Type B pancreatic cell (in vitro differentiated cells): ENCODE measurements at places on chromosomes 5 and 9.

DNA sequence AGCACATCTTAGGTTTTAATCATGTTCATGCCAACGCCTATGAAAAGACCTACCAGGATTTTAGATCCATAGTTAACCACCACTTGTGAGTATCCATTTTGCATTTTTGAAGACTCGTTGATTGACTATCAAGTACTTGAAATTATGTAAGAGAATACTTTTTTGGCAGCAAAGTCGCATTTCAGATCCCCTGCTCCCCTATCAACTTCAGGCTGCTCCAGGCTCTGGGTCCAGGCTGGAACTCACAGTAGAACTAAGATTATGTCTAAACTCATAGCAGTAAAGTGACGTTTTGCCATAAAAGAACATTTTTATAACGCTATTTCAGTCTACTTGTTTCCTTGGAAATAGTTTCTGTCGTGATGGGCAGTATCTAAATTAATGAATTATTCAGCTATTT, 267.7 kb downstream of the FANCC start:
- no peak for DNase-seq

DNA sequence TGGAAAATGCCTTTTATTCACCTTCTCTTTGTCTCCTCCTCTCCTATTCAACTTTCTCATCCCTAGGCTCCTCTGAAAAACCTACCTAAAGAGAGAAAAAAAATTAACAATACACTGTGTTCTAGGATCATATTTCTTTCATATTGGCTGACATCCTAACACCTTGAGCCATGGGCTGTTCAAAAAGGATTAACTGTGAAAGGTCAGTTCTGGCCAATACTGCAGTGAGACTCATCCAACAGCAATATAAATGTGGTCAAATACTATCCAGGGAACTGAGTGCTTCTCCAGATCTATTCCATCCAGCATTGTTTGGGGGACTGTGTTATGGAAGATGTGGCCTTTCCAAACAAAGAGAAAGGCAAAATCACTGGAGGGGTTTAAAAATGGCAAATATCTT, 131.1 kb upstream of the MOCS2 start:
- DNase-seq = no peak

DNA sequence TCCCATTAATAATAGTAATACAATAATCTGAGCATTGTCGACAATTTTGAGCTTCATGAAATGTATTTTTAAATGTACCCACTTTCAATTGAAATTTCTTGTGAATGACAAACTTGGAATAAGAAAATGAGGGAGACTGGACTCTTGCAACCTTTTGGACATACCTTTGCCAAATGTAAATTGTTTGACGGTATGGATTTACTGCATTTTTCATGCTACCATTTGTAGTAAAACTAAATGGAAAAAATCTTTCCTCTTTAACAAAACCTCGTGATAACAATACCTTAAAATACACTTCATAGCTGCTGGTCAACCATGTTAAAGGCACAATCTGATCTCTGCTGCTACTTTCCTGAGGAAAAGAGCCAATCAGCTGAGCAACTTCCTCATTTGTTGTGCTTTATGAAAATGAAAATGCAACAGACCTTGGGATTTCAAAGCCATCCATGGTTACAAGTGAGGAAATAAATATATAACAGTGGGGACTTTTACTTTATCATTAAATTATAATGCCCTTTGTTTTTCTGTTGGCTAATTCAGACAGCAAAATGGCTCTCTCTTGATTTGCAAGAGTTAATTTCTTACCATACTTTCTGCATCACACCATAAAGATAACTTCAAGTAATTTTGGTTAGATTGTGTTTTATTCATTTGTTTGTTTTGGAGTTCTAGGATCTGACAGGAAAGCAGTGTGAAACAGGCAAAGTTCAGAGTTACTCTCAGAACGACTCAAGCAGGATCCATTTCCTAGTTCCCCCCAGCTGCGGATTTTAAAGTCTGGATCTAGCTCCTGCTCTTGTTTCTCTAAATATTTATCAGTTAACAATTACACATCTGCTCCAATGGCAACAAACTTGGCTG, 1.1 kb downstream of the ALDH1A1 start:
- DNase-seq = no peak

DNA sequence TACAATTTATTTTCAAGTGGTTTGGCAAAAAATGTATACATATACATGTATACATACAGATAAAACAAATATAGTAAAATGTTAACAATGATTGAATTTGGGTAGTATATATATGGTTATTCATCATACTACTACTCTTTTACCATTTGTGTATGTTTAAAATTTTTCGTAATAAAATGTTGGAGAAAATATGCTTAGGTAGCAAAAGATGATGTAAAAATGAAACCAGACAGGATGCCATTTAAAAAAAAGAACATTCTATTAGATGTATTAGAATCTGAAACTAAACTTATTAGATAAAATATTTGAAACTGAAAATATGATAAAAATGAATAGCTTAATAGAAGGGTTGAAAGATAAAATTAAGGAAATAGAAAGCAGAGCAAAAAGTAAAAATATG, 144.9 kb upstream of the FER start:
- DNase-seq = no peak

- no peak for DNase-seq
These were observed 1.1 kb downstream of the PRR7 start for GRCh38 chr5:177447611-177448243.

DNA sequence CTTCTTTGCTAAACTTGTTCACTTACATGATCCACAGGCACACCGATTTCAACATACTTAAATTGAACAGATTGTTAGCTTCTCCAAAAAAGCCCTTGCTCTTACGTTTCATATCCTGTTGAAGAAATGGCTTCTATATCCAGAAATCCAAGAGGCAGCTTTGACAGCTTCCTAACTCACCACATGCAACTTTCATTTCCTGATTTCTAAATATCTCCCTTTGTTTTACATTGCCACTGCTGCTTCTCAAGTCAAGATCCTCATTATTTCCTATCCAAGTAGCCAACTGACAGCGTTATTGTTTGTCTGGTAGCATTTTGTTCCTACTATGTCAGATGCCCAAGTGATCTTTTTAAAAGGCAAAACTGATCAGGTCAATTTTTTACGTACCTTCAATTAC, 913.2 kb upstream of the TYRP1 start:
- DNase-seq = no peak

- DNase-seq = no peak
These were observed 14.5 kb downstream of the ADAMTS13 start for GRCh38 chr9:133436681-133437080.

DNA sequence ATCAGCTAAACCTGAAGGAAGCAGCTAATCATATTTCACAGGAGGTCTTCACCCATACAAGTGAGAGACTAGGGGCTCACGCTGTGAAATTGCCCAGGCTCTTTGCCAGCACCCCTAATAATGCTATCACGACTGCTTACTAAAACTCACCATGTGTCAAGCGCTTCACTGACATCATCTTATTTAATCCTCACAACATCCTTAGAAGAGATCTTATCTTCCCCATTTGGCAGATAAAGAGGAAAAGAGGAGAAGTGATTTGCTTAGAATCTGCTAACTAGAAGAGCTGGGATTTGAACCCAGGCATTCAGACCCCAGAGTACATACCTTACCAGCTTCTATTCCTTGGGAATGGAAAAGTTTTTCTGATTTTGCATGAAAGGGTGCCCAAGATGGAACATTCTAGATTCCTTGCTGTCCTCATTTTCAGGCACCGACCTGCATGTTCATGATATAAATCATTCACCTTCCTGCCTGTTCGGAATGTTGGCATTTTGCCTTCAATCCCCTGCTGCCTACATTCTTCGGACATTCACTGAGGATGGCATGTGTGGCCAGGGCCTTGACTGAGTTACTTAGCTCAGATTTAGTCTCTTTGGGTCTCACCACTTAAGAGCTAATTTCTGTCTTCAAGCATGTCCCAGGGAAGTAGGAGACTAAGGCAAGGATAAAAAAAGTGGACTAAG, 88.1 kb downstream of the SH3TC2 start:
- DNase-seq = no peak

GRCh38 chr9:4538107-4538506, 47.8 kb downstream of the SLC1A1 start:
- no peak for DNase-seq
